ENCODE measurements at places on chromosomes 16 and 17.

- no peak for DNase-seq
These were observed 10.6 kb downstream of the LIG3 start for GRCh38 chr17:34990921-34991365.

DNA sequence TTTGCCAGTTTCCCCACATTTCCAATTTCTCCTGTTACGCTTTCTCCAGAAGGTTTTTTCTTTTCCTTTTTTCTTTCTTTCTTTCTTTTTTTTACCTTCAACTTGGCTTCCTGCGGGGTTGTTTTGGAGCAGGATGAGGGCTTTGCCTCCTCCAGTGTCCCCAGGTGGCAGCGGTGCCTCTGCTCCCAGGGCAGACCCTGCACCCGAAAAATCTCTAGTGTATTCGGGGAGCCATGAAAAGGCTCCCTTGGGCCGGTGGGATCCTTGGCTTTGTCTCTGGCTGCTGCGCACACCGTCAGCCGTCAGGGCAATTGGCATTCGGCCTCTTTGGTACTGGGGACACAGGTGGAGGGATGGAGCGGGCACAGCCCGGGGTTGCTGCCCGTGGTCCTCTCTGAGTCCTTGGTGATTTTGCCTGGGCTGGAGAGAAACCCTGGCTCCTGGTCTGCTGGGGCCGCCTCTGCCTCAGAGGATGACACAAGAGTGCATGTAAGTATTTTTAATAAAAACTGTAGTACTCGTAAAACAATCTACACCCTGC lies 846 bp downstream of the ITGB3 start:
- DNase-seq, result no peak

DNA sequence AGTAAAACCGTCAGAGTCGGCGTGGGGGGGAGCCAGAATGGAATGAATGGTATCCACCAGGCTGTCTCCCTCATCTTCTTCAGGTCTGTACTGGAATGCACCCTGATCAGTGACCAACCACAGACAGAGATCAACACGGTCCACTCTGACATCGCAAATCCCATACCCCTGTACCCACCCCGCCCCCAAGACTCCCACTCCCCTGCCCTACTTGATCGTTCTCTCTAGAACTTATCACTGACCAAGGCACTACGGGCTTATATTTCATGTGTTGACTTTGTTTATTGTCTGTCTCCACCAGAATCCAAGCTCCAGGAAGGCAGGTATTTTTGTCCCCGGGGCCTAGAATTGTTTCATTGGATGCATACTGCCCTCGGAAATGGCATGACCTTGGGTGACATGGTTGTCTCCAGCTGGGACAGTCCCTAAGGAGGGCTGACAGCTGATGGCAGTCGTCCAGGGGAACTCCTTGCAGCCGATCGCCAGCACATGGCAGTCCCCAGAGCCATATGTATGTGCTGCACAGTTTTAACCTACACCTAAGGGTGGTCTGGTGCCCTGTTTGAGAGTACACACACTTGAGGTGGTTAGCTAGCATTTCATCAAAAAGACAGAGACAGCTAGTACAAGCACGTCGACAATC lies 526 bp upstream of the MFSD6L start:
- DNase-seq, result no peak

GRCh38 chr16:819336-820043 lies 19.0 kb upstream of the GNG13 start:
- DNase-seq, result no peak

DNA sequence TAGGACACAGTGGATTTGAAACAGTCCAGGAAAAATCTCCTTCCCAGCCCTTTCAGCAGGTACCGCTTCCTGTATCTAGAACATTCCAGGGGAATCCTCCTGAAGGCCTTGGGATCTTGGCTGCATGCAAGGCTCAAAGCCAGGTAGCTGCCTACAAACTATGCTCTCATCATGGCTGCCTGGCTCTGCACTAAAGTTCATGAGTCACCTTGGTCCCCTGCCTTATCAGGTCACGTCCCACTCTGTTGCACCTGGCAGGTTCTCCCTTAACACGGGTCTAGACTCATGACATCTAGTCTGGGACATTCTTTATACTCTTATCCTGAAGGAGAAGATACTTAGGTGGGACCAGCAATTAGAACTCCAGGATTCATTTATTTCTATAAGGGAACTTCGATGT lies 15.8 kb downstream of the FA2H start:
- DNase-seq, result no peak

DNA sequence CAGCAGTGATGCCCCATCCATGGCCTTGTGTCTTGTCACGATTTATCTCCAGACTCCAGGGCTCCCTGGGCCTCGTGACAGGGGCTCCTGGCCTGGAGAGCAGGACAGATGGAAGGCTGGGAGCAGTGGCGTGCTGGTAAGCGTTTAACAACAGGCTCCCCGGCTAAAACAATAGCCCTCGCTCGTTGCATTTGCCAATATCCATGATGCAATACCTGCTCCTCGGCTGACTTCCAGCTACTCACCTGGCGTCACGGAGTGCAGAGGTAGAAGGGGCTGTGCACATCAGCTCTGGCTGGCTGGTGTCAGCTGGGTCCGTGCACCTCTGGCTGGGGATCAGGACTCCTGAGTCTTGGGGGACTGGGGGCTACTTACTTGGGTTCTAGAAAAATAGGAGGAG lies 1.5 kb upstream of the BICDL2 start:
- DNase-seq, result no peak
